Chondrocyte (in vitro differentiated cells): ENCODE measurements at places on chromosomes 2 and 18.

- no peak for DNase-seq
Observed at GRCh38 chr2:150475479-150476250, 11.8 kb downstream of the RND3 start.

GRCh38 chr2:10787176-10787968, 25.2 kb downstream of the PDIA6 start:
- no peak for DNase-seq

GRCh38 chr2:9264301-9264700, 57.7 kb downstream of the ASAP2 start:
- DNase-seq = no peak

GRCh38 chr2:178542569-178542968, 62.3 kb downstream of the PLEKHA3 start:
- no peak for DNase-seq
